ENCODE measurements at places on chromosomes 16 and 17. TPM values are rescaled to one million over a fixed set of nuclear protein-coding genes. Genes with fewer than 3 reads are reported as not detected.

GRCh38 chr17:72264682-72265405, 144.0 kb downstream of the SOX9 start:
- H3K27ac ChIP-seq: no peak overlapping the region
- no peaks in the 10 kb centered on the region for H3K27me3 ChIP-seq
- H3K4me3 ChIP-seq: no peak overlapping the region
- no peaks in the 10 kb centered on the region for H3K36me3 ChIP-seq
- H3K4me1 ChIP-seq: no peaks in the 10 kb centered on the region

NHLRC4 gene
- 0.48 TPM for total RNA-seq

MYO15A gene
- total RNA-seq: 2.0 TPM

SLC5A10 gene
- total RNA-seq: not detected

TUBG2 gene
- 8.0 TPM for total RNA-seq

- peaks cover 18% of the 10 kb centered on the region for H3K36me3 ChIP-seq
- DNase-seq: no peak
- H3K4me1 ChIP-seq: peaks cover 56% of the 10 kb centered on the region
- peak overlapping the region; percentile 93 for H3K4me3 ChIP-seq
Measured at GRCh38 chr16:19520861-19521331, 1.0 kb downstream of the GDE1 start.

DNA sequence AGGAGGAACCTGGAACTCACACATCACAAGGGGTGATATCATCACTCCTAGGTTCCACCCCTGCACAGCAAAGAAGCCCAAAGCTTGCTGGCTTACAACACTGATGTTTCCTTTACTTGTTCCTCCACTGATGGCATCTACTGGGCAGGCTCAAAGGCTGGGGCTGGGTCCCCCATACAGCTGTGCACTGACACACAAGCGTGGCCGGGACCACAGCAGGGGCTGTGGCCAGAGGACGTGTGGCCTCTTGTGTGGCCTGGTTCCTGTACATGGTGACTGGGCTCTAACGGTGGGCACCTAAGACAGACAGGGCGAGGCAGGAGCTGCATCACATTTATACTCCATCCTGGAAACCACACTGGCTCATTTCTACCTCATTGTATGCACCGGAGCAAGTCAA, 264.4 kb upstream of the FOXF1 start:
- DNase-seq: no peak
- no peaks in the 10 kb centered on the region for H3K36me3 ChIP-seq
- H3K4me1 ChIP-seq: no peaks in the 10 kb centered on the region
- H3K4me3 ChIP-seq: no peak overlapping the region
- H3K27ac ChIP-seq: no peak overlapping the region

- H3K36me3 ChIP-seq: peaks cover 11% of the 10 kb centered on the region
- no peak for DNase-seq
- peak overlapping the region; percentile 90 for H3K27ac ChIP-seq
- no peaks in the 10 kb centered on the region for H3K27me3 ChIP-seq
- peak overlapping the region; percentile 21 for H3K4me3 ChIP-seq
Measured at GRCh38 chr16:22353933-22354541, 20.4 kb downstream of the CDR2 start.

SOX9 gene
- not detected for total RNA-seq

GRCh38 chr16:27595475-27595874, 45.5 kb downstream of the KATNIP start:
- H3K4me3 ChIP-seq: no peak overlapping the region
- peaks cover 4% of the 10 kb centered on the region for H3K4me1 ChIP-seq
- no peak for DNase-seq
- no peak overlapping the region for H3K27ac ChIP-seq

DNA sequence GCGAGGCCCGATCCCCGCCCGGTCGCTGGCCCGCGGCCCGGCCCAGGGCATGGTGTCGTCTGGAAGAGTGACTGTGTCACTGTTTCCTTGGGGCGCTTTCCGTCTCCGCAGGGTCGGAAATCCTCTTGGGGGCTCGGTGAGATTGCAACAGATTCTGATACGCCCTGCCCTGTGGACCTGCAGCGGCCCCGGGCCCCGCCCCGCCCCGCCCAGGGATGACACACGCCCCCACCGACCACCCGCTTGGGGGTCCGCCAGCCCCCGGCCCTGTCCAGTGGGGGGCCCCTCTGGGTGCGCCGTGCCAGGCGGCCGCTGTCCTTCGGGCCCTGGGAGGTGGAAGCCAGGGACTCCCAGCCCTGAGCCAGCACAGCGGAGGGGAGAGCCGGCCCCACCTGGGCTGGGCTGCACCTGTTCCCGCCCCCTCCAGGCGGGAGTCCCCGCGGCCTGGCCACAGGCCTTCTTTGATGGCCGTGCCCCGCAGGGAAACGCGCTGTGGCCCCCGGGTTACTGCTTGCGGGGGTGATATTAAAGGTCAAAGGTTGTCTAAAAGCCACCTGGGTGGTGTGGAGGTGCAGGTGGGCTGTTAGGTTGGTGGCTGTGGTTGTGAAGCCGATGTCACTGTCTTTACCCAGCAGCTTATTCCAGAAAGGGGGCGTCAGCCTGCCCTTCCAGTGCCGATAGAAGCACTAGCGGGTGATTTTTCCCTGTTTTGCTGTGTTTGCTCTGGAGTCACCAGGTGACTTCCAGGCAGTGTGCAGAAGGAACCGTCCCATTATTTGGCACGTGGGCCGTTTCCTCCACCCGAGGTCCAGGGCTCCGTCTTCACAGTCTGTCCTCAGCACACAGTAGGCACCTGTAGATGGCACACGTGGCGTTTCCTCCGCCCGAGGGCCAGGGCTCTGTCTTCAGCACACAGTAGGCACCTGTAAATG, 752 bp downstream of the TBC1D24 start:
- no peak for DNase-seq
- H3K36me3 ChIP-seq: no peaks in the 10 kb centered on the region
- H3K27me3 ChIP-seq: no peaks in the 10 kb centered on the region
- H3K4me1 ChIP-seq: no peaks in the 10 kb centered on the region
- H3K27ac ChIP-seq: no peak overlapping the region
- H3K4me3 ChIP-seq: peak overlapping the region; percentile 50

OR2C1 gene
- not detected for total RNA-seq

DNA sequence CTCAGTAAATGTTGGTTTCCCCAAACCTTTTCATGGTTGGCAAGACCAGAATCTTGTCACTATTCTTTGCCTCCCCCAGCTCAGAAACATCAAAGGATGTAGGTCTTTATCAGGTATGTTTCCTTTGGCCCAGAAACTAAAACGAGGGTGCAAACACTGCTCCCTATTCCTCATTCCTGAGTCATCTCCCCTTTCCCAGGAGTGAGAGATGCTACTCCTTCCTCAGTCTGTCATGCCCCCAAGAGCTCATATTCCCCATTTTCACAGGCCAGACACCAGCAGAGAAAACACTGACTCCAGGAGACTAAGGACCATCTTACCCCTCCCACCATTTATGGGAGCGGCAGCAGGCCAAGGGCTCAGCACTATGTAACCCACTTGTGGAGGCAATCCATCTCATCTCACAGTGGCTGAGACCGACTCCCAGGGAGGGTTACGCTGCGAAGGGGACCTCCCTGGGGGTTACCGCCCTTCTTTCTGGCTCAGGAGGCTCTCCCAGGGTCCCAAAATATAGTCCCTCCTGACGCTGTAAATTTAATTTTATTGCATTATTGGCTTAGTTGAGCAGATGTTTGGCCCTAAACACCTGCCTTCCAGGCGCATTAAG, 1.5 kb downstream of the GEMIN4 start:
- peaks cover 42% of the 10 kb centered on the region for H3K4me1 ChIP-seq
- no peak for DNase-seq
- H3K4me3 ChIP-seq: peak overlapping the region; percentile 96
- peak overlapping the region; percentile 87 for H3K27ac ChIP-seq

NOG gene
- not detected for total RNA-seq

GRCh38 chr16:24511174-24511573, 28.2 kb upstream of the RBBP6 start:
- no peak overlapping the region for H3K27ac ChIP-seq
- DNase-seq: no peak
- H3K27me3 ChIP-seq: peaks cover 5% of the 10 kb centered on the region
- no peaks in the 10 kb centered on the region for H3K4me1 ChIP-seq
- no peak overlapping the region for H3K4me3 ChIP-seq
- H3K36me3 ChIP-seq: no peaks in the 10 kb centered on the region

DNA sequence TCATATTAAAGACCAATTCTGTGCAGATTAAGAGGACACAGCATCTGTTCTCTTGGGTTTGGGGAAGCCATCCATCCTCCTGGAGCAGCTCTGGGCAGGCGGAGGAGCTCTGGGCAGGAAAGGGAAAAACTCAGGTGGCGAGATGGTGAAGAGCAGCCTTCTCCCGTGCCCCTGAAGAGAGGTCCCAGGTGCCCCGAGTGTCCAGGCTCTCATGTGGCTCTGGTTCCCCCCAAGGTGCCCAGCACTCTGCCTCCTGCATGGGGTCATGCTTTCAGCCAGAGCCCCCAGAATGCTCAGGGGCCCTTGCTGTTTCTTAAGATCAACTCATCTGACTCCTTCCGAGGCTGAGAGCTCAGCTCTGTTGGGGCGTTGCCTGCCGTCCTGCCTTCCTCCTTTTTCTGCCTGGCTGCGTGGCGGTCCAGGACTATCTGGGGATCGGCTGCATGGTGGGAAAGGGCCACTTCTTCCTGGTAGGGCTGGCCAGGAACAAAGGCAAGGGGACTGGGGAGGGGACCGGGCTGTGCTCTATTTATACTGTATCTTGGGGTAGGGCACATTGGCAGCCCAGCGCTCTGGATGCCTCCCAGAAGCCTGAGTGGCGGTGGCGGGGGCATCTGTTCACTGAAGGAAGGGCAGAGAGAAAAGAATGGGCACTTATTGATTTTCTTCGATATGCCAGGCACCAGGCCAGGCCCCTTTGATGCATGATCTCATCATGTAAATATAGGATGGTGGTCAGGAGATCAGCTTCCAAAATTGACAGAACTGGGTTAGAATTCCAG, 103.2 kb upstream of the SDK2 start:
- H3K4me3 ChIP-seq: no peak overlapping the region
- H3K27me3 ChIP-seq: peaks cover 8% of the 10 kb centered on the region
- DNase-seq: no peak
- no peaks in the 10 kb centered on the region for H3K4me1 ChIP-seq
- H3K27ac ChIP-seq: no peak overlapping the region

- no peak overlapping the region for H3K27ac ChIP-seq
- no peak overlapping the region for H3K4me3 ChIP-seq
- no peak for DNase-seq
- H3K36me3 ChIP-seq: no peaks in the 10 kb centered on the region
Measured at GRCh38 chr16:19225651-19226050, 57.6 kb downstream of the SYT17 start.

DNA sequence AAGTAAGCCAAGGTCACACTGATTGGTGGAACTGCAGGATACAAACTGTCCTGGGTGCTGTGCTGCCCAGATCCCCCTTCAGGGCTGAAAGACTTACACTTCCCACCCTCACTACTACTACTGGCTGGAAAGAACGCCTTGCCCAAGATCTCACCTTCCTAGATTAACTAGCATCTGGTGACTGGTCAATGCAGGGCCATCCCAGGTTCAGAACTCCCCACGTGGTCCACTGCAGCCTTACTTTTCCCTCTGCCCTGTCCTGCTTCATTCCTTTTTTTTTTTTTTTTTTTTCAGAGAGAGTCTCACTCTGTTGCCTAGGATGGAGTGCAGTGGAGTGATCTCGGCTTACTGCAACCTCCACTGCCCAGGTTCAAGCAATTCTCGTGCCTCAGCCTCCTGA, 2.3 kb upstream of the PDZD9 start:
- H3K4me1 ChIP-seq: peaks cover 19% of the 10 kb centered on the region
- no peak overlapping the region for H3K4me3 ChIP-seq
- no peaks in the 10 kb centered on the region for H3K36me3 ChIP-seq
- H3K27ac ChIP-seq: no peak overlapping the region
- no peaks in the 10 kb centered on the region for H3K27me3 ChIP-seq

HEXD gene
- 40.1 TPM for total RNA-seq

DNA sequence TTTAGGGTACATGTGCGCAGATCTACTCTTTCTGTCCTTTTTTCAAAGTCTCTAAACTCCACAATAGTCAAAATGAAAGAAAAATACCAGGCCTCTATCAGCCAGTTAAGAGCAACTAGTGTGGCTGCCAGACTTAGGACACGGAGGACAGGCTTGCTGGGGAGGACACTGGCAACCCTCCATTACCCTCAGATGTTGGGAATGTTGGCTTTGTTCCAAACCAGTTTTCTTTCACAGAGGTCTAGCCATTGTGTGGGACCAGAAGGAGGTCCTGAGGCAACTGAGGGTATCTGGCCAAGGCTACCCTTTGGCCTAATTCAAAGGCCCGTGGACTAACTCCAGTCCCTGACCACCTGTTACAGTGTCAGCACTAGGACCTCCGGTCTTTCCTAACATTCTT, 51.2 kb upstream of the MED9 start:
- no peaks in the 10 kb centered on the region for H3K4me1 ChIP-seq
- DNase-seq: no peak
- no peak overlapping the region for H3K4me3 ChIP-seq
- no peaks in the 10 kb centered on the region for H3K27me3 ChIP-seq

CNTROB gene
- total RNA-seq: 74.6 TPM
